ENCODE measurements at places on chromosomes 16 and 17. TPM values are rescaled to one million over a fixed set of nuclear protein-coding genes. Genes with fewer than 3 reads are reported as not detected.

The TSNAXIP1 gene
- total RNA-seq, result 1.6 TPM

The IGFALS gene
- 0.29 TPM for total RNA-seq

The SRP68 gene
- total RNA-seq, result 30.2 TPM

The KRTAP3-2 gene
- total RNA-seq, result not detected

The CDK10 gene
- total RNA-seq, result 57.1 TPM

The CA5A gene
- not detected for total RNA-seq

The CCDC57 gene
- 40.3 TPM for total RNA-seq

The FOXF1 gene
- 1.1 TPM for total RNA-seq
